ENCODE measurements at places on chromosomes 3 and 15.

DNA sequence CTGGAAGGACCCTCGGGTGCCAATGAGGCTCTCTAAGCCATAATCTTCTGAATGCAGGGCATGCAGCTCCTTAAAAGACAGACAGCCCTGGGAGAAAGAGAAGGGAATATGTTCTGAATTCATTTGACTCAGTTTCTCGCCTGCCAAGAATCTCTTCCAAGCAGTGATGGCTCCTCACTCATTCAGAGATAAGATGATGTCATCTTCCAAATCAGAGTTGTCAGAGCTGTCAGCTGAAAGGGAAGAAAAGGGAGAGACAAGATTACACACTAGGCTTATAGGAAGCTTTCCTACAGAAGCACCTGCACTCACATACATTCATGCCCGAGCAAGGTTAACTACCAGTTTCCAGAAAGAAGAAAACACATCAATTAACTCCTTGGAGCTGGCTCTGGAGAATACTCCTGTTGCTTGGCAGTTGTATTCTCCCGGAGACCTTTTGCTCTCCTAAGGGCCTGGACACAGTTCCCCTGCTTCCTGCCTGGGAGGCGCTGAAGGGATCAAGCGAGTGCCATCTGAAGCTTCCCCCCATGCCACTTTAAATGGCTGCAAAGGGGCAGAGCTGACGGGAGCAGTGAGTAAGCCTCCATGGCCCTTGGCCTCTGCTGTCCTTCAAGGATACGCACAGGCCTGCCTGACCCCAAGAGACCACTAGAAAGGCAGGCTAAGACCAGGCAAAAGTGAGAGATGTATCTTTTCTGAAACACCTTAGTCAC, 7.7 kb downstream of the RBM15B start:
- DNase-seq = no peak

DNA sequence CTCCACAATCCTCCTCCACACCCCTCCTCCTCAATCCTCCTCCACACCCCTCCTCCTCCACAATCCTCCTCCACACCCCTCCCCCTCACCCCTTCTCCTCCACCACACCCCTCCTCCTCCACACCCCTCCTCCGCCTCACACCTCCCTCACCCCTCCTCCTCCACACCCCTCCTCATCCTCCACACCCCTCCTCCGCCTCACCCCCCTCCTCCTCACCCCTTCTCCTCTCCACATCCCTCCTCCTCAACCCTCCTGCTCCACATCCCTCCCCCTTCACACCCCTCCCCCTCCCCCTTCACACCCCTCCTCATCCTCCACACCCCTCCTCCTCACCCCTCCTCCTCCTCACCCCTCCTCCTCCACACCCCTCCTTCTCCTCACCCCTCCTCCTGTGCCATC, 69.8 kb upstream of the BLM start:
- no peak for DNase-seq

- no peak for DNase-seq
Measured at GRCh38 chr3:76900596-76900995, 139.3 kb upstream of the ROBO2 start.

GRCh38 chr15:74007820-74008371, 13.4 kb downstream of the PML start:
- no peak for DNase-seq

GRCh38 chr15:42373274-42373673, 14.0 kb downstream of the CAPN3 start:
- DNase-seq = no peak

DNA sequence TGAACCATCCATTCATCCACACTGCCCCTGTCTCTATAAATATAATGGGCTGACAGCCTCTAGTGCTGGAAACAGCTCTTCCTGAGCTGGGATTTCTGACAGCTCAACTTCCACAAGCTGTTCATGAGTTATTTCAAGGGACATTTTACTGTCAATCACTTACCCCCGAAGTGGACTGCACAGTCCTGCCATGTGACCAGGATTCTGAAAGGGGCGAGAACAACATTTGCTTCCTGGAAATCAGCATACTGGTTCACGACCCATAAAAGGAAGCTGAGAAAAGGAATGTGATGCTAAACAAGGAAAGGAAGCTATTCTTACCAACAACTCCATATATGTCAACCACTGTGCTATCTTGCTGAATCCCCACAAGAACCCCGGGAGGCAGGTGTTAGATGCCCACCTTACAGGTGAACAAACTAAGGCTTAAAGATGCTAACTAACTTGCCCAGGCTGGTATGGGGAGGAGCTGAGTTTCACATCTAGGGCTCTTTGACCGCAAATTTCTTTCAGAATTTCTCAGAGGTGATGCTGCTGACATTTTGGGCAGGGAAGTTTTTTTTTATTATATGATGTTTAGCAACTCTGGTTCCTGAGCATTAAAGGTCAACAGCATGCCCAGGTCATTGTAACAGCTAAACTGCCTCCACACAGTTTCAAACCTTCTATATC, 16.5 kb upstream of the REC114 start:
- no peak for DNase-seq

DNA sequence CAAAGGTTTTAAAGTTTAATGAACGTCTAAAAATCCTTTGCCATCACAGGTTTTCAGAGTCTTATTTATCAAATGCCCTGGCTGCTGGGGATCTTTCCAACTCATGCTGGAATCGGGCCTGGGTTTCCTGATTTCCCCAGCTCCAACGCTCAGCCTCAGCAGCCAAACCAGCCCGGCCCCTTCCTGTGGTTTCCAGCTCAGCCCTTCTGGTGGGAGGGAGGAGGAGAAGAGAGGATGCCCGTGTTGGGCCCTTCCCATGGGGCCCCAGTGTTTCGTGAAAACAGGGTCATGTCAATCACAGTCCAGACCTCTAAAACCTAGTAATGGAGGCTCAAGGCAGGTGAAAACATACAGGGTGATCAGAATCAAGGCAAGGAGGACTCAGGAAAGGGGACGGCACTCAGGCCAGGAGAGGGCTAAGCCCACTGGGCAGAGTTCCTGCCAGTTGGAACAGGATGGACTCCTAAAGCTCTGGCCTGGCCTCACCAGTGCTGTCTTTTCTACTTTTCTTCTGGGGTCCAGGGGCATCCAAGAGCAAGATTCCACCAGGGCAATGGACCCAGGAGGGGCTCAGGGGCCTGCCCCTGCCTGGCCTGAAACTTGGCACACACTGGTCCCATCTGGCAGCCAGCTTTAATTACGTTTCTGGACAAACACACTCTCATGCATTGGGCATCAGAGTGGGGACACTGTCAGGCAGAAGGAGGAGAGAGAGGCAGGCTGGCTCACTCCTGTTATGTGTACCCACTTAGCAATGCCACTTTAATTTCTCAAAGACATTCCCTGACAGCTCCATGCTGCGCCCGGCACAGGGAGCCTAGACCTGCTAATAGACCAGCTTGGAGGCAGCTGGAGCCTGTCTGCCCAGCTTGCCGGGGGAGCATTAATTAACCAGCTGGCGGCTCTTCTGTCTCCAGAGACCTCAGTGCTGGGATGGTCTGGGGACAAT, 194.6 kb downstream of the FAM43A start:
- DNase-seq = no peak

- no peak for DNase-seq
Measured at GRCh38 chr3:182979103-182979673, 1.1 kb downstream of the DCUN1D1 start.

DNA sequence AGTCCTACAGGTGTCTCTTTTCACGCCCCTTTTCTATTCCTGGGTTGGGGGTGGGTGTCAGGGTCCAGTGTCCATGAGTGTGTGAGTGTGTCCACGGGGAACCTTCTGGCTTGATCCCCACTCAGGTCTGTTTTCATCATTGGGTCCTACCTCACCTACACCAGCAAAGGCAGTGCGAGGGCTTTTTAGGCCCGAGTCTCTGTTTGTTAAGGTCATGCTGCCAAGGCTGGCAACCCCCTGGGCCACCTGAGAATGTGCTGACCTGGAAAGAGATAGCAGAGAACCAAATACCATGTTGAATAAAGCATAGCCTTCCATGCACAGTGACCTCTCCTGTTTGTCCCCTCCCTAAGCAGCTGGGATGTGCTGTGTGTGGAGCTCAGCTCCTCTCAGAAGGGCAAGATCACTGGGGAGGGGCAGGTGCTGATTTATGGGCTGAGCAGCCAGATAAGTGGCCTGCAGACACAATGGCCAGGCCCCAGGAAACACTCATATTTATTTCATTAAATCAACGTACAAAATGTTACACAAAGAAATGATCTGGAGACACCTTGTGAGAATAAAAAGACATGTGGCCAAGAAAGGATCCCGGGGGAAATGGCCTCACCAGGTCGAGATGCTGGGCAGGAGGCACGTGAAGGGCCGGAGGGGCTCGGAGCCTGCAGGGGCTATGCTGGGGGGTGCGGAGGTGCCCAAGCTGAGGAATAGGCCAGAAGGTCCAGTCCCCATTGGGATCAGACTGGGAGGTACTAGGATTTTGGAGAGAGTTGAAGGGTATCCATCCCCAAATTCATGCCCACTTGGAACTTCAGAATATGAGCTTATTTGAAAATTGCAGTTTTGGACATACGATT, 36.1 kb downstream of the RAB6B start:
- DNase-seq = no peak
